GM23338 (cell line): ENCODE measurements at places on chromosomes 11 and 22.

DNA sequence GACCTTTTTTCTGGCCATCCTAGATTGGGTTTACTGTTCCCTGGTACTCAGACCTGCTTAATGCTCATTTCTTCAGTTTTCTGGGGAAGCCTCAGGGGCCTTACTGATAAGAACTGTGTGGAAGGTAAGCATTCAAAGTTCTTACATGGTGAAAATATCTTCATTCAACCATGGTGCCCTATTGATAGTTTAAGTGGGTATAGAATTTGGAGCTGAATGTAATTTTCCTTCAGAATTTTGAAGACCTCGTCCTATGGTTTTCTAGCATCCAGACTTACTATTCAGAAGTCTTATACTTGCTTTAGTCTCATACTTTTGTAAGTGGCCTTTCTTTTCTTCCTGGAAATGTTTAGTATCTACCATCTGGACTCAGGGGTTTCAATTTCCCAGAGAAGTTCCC lies 75.7 kb downstream of the CDKN1C start:
- DNase-seq: no peak

DNA sequence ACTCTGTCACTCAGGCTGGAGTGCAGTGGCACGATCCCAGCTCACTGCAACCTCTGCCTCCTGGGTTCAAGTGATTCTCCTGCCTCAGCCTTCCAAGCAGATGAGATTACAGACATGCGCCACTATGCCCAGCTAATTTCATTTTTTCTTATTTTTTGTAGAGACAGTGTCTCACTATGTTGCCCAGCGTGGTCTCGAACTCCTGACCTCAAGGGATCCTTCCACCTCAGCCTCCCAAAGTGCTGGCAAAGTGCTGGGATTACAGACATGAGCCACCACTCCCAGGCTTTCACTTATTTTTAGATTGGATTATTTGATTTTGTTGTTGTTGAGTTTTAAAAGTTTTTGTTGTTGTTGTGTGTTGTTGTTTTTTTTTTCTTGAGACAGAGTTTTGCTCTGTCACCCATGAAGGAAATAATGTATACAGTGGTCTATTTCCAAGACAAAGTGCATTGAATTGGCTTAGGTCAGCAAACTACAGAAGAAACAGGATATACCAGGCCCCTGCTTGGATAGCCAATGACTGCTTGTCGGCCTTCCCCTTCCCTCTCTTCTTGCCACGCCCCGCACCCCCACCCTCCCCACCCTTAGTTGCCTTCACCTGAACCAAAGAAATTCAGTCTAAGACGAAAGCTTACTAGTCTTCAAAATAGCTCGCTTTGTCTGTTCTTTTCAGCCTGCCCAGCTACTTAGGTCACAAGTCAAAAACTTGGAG lies 91.8 kb upstream of the CLDN5 start:
- DNase-seq: peak; percentile 57

DNA sequence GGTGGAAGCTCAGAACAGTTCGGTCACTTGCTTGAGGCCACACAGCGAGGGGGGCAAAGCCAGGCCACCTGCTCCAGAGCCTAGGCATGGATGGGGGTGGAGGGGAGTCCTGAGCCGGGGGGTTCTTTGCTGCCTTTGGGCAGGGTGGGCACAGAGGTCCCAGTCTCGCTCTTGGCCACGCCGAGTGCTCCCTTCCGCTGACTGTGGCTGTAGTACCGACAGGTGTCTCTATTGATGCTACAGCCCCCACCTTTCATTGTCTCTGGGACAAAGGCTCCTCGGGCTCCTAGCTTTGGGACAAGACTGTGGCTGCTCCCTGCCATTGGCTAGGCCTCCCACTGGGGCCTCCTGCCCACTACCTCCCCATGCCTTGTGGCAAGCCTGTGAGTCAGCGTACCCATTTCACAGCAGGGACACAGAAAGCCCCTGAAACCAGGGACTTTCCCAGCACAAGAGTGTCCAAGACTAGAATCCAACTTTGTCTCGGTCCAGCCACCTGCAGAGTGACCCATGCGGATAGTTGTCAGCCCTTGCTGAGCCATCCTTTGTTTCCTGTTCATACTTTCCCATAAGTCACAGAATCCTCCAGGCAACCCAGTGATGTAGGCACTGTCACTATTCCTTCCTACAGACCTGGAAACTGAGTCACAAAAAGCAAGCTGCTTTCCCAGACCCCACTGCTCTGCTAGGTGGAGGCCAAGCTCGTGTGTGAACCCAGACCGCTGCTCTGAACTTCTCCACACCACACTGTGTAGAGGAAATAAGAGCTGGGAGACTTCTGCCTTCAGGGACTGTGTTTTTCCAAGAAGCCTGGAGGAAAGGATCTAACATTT lies 17.2 kb downstream of the MYEOV start:
- no peak for DNase-seq

- no peak for DNase-seq
Observed at GRCh38 chr11:10990637-10991193, 132.9 kb upstream of the ZBED5 start.

- no peak for DNase-seq
Observed at GRCh38 chr11:13699041-13699440, 30.6 kb downstream of the FAR1 start.

- no peak for DNase-seq
Observed at GRCh38 chr11:1948389-1948788, 1.3 kb downstream of the MRPL23 start.

GRCh38 chr22:48944751-48945620 lies 882.7 kb downstream of the BRD1 start:
- no peak for DNase-seq

DNA sequence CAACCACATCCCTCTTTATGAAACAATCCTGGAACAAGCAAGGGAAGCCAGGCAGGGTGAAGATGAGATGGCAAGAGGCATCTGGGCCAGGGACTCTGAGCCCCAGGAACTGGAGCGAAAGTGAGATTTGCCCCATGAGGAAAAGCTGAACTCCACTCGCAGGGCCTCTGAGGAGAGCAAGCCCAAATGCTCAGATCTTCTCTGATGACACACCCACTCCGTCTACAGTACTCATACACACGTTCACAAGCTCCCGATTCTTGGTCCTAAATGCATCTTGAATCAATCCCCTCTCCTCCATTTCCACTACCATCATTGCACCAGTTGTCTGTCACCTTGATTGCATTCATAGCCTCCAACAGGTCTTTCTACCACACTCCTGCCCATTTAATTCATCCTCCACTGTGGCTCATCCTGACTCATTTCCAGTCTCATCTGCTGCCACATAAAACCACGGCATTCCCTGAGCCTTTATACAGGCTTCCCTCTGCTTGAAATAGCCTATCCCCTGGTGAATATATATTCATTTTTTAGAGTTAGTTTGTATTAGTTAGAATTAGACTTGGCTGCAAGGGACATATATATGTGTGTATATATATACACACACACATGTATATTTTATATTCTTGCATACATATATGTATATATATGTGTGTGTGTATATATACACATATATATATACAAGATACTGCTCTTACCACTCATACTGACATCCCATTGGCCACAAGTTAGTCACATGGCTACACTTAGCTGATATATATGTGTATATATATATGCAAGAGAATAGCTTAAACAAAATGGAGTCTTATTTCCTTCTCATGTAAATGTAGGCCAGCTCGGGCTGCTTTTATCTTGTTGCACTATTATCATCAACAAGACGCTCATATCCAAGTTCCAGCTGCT lies 1.4 kb upstream of the APOA5 start:
- no peak for DNase-seq

GRCh38 chr11:76380159-76380976 lies 564 bp downstream of the THAP12 start:
- peak; percentile 50 for DNase-seq

DNA sequence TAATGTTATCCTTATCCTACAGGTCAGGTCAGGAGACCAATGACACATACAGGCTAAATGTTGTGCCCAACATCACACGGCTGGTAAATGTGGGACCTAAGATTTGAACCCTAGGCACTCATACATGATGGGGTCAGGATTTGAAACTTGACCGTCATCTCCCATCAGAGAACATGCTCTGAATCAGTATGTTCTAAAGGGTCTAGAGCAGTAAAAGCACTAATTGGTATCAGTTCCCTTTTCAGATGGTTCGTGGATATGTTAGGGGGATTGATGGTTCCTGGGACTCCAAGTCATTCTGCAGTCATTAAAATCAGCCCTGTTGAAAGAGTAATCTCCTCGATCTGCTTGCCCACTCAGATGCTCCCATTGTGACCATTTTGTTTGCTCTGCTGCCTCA lies 65.5 kb downstream of the BMAL1 start:
- no peak for DNase-seq

DNA sequence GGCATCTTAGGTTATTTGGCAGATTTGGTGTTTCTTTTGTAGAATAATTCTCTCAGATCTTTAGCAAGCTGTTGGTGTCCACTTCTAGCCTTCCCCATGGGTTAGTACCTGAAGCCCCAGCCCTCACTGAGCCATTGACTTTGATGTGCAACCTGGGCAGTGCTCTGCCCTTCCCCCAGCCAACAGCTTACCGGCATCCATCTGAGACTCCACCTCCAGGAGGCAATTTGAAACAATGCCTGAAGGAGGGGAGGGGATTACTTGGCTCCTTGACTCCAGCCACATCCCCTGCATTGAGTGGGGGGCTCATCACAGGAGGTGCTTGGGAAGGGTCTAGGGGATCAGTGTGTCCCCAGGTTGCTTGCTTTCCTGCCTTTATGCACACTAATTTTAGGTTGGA lies 114.8 kb downstream of the TRIM29 start:
- peak; percentile 62 for DNase-seq

- DNase-seq: no peak
Observed at GRCh38 chr22:45537734-45538181, 35.1 kb downstream of the FBLN1 start.

GRCh38 chr22:47115921-47116320 lies 353.5 kb downstream of the TBC1D22A start:
- no peak for DNase-seq

DNA sequence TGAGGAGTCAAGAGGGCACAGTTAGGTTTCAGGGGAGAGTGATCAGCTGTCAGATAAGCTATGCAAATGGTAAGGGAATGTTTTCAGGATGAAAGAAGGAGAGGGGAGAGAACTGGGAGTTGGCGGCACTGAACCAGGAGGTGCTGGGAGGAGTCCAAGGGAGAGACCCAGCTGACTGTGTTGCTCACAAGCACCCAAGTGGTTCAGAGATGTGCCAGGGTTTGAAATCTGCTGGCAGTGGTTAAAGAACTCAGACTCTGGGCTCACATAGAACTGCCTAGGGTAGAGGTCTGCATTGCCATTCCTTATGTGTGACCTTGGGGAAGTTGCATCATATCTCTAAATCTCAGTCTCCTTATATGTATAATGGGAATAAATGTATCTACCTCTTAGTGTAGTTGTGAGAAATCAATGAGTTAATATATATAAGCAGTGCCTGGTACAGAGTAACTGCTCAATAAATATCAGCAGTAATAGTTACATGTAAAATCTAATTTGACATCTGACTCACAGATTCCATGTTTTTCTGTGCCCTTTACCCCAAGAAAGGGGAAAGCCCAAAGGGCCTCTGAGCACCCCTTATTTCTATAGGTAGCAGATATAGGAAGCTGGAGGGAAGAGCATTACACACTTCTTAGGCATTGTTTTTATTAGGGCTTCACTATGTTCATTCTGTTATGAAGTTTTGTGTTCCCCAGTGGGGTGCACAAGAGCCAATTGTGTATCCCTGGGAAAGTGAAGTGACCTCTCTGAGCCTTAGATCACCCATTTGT lies 66.9 kb upstream of the SESN3 start:
- no peak for DNase-seq

GRCh38 chr22:32836280-32837123 lies 35.0 kb downstream of the TIMP3 start:
- peak; percentile 68 for DNase-seq

DNA sequence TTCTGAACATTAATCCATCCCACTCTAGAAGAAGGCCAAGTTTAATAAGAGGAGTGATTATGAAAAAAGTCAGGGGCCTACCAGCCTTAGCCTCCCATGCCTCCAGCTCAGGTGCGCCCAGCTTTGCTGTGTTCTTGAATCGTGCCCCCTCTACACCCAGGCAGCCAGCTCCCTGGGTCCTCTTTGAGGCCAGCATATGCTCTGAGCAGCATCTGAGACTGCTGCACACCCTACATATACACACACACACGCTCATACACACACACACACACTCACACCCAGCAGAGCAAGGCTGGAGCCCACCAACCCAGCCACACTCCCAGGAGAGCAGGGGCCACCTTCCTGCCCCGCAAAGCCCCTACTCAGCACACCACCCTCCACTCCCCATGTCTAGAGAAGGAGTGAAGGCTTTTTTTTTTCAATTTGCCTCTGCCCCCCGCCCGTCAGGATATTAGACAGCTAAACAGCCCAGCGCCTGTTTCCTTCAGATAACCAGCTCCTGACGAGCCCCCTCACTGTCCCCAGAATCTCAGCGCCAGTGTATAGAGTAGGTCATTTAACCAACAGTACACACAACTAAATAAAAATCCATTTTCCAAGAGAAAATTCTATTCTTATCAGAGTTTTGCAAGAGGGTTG lies 121.6 kb downstream of the BUD13 start:
- no peak for DNase-seq

- no peak for DNase-seq
Observed at GRCh38 chr11:47863189-47863897, 15.2 kb upstream of the NUP160 start.

DNA sequence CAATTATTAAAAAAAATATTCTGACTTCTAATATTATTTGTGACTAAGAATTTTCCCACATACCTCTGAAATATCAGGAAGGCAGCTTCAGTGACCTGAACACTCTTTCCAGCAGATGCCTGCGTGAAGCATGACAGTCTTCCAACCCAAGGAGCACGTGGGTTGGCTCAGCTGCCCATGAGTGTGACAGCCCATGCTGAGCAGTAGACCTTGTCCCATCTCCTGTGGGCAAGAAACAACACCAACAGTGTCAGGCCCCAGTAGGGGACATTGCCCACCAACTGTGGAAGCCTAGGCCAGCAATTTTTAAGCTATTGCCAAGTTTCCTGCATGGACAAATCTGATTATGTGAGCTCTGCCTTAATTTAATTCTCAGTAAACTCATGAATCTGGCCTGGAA lies 66.4 kb upstream of the OLFML1 start:
- DNase-seq: no peak

DNA sequence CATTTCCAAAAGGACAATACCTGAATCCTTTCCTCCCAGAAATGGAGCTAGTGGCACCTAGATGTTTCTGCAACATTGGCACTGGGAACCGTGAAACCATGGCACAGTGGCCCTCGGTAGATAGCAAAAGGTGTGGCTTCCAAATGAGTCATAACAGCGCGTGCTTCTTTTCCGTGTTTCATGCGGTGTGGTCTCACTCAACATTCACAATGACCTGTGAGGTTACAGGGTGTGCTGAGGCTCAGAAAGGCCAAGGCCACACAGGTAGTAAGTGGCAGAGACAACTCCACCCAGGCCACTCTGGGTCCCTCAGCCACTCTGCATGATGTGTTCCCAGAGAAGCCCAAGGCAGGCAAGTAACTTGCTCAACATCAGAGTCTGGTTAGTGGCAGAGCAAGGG lies 67.4 kb downstream of the TP53I11 start:
- DNase-seq: no peak

DNA sequence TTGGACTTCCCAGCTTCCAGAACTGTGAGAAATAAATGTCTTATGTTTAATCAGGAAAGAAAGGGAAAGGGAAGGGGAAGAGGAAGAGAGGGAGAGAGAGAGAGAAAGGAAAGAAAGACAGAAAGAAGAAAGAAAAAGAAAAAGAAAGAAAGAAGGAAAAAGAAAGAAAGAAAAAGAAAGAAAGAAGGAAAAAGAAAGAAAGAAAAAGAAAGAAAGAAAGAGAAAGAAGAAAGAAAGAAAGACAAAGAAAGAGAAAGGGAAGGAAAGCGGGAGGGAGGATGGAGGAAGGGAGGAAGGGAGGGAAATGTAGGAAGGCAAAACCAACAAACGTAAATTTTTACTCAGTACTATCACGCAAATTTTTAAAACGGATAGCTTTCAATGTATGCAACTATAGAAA lies 2281.8 kb downstream of the LRRC4C start:
- DNase-seq: no peak

- no peak for DNase-seq
Observed at GRCh38 chr22:29473001-29473400, 7.0 kb upstream of the NEFH start.
